Stimulated activated CD8-positive, alpha-beta memory T cell treated with anti-CD3 and anti-CD28 coated beads, Interleukin-2, amount 100 ng/mL, for 1 hour (primary cell): ENCODE measurements at places on chromosomes 11 and 22.

- DNase-seq: no peak
These were observed 69.8 kb upstream of the TNRC6B start for GRCh38 chr22:40107851-40108378.

GRCh38 chr22:46777609-46777970, 15.1 kb downstream of the TBC1D22A start:
- DNase-seq: no peak

DNA sequence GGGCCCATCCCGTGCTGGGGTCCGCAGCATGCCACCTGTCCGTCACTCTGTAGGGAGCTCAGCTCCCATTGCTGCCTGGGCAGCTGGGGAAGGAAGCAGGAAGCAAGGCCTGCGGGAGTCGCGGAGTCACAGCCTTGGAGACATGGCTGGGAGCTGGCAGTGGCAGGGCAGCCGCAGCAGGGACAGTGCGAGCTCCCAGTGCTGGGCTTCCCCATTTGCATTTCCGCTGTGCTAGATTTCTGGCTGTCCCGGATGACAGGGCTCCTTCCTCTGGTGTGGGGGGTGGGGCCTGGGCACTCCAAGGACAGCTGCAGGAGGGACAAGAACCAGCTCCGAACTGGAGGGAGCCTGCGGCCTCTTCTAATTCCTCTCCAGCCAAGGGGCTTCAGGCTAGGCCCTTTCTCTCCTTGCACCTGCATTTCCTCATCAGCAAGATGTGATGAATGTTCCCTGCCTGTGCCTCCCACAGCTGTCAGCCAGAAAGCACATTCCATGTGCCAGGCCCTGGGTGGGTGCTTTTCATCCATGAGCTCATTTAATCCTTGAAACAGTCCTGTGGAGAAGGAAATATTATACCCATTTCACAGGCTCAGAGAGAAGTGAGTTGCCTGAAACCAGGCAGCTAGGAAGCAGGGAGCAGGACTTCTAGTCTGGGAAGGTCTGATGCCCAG, 48.0 kb downstream of the MYO7A start:
- DNase-seq: no peak

- DNase-seq: no peak
These were observed 11.9 kb upstream of the SYTL2 start for GRCh38 chr11:85822814-85823213.

DNA sequence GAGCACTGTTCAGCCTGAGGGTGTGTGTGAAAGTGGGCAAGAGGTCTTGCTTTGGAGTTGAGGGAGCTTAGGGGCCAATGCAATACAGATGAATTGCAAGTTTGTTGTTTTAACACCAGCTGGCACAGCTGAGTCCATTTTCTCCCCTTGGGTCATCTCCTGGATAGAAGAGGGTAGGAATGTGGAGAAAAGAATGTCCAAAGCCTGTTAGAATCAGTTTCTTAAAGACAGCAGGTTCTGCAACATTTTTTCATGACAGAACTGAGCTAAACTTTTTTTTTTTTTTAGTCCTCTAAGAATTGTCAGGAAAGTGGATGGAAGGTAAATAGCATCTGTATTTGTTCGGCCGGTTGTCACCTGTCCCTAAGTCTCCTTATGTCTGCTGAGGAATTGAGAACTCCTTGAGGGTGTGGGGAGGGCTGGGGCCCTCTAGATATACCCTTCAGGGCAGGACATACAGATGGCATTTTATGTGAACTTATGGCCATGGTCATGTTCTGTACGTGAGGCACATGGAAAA, 211.1 kb upstream of the CADM1 start:
- no peak for DNase-seq

- no peak for DNase-seq
These were observed 63.6 kb upstream of the PITPNB start for GRCh38 chr22:27982630-27983180.

- DNase-seq: no peak
These were observed 175.8 kb downstream of the DSCAML1 start for GRCh38 chr11:117621226-117621625.

- DNase-seq: no peak
These were observed 52.1 kb downstream of the SHANK2 start for GRCh38 chr11:71200172-71200716.

GRCh38 chr11:78801161-78801884, 226.7 kb upstream of the NARS2 start:
- DNase-seq: no peak

DNA sequence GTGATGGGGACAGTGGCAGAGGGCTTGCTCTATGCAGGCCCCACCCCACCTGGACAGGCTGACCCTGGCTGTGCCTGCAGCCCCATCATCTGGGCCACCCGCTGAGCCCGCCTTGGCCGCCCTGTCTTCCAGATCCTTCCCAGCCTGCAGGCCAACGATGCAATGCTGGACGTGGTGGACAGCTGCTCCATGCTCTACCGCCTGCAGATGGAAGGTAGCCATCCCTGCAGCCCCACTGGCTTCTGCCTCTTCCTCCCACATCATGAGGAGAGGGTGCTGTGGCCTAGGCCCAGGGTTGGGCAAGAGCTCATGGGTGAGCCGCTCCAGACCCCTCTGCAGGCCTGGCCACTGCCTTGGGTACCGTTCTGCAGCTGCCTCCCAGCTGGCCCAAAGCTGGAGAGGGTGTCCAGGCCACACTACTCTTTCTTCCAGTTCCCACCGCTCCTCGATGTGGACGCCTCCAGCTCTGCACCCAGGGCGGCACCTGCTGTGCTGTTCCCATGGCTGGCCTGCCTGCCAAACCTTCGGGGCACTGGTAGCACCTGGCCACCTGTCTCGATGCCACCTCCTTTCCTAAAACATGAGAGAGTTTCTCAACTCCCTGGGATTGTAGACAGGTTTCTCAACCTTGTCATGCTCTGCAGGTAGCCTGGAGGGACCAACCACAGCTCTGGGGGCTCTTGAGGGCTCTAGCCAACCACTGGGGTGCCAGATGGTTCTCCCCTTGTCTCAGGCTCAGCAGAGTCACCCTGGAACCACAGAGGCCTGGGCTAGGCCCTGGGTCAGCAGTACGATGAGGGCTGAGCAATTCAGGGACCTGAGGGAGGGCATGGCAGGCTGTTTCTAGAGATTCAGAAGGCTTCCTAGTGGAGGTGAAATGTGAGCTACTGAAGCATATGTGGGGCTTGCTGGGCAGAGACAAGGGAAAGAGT, 9.5 kb upstream of the GTSE1 start:
- no peak for DNase-seq

DNA sequence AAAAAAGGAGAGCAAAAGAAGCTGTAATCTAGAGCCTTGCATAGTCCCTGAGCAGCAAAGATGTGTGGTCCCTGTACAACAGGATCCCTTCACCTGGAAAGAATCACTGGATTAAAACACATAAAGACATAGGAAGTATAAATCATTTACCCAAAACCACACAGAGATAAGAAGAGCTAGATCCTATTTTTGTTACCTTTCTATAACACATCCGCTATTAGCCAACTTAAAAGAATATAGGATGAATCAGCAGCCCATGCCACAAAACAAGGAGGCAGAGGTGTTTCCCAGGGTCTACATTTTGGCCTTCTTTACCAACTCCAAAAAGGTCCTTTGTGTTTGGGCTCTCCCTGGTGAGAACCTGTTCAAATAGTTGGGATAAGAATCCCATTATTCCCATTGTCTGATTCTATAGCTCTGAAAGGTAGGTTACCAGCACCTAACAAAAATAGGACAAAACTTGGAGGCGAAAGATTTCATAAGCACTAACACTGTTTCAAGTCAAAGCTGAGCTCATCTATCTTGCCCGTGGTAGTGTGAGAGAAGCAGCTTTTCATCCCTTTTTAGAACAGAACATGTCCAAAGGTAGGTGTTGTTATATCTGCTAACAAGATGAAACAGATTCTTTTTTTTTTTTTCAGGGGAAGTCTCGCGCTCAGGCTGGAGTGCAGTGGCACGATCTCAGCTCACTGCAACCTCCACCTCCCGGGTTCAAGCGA, 26.8 kb downstream of the PAK1 start:
- DNase-seq: no peak

GRCh38 chr22:39646398-39647063, 76.0 kb downstream of the CACNA1I start:
- no peak for DNase-seq

GRCh38 chr11:43243927-43244326, 67.9 kb upstream of the API5 start:
- no peak for DNase-seq

DNA sequence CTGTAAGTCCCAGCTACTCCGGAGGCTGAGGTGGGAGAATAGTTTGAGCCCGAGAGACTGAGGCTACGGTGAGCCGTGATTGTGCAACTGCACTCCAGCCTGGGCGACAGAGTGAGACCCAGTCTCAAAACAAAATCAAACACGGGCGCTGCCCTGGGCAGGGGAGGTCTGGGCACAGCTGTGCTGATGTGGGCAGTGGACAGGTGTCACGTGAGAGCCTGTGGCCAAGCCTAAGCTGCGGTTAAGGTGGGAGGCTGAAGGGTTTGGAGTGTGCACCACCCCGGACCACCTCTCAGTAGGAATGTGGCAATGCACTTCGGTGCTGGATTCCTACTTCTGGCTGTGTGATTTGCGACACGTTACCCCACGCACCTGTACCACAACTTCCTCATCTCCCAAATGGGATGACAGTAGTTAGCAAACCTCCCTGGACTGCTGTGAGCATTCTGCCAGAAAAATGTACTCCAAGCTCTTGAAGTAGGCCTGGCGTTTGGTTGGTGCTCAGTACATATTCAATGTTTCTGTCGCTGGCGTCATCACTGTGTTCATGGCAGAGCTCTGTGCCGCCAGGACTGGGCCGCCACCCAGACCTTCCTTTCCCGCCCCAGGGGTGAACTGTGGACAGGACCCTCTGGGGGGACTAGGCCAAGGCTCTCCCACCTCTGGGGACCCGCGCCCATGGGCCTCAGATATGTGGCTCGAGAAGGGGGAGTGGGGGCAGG, 807 bp upstream of the ZNF74 start:
- no peak for DNase-seq

DNA sequence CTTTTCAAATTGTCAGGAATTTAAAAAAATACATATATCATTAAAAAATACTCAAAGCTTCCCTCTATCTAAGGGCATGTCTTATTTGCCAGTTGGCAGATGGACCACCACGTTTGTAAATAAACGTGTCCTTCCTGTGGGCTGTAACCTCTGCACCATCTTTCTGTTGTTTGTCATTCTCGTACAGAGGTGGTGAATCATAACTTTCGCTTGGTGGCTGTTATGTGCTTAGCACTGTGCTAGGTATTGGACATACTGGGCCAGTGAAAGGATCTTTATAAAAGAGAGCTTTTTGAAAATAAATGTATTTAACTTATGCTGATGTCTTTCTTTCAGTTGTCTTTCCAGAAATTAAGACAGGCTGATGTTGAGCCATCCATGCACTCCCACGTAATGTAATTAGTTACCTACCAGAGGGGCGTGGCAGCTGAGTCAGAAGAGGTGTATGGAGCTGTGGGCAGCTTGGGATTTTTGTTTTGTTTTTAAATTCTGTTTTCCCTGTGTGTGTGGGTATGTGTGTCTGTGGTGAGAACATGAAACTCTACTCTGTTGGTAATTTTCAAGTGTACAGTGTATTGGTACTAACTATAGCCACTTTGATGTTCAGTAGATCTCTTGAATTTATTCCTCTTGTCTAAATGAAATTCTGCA, 62.7 kb downstream of the TECTA start:
- DNase-seq: no peak

DNA sequence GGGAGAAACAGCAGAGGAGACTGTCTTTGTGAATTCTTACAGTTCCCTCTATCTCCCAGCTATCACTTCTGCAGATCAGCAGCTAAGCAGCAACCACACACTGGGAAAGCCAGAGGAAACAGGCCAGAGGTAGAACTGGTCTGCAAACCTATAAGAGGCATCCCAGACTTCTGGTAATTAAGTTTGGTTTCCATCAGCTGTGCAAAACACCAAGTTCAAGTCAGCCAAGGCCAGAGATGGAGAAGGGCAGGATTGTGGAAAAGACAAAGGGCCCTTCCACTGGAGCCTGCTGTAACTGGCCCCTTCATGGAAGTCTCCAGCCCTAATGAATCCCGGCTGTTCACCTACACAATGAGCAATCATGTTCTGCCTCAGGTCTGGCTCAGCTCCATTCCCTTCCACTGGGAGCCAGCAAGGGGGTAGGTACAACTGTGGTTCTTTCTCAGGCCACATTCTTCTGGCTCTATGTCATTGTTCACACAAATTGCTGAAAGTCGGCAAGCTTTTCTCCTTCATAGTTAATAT, 4.6 kb upstream of the PAMR1 start:
- no peak for DNase-seq

DNA sequence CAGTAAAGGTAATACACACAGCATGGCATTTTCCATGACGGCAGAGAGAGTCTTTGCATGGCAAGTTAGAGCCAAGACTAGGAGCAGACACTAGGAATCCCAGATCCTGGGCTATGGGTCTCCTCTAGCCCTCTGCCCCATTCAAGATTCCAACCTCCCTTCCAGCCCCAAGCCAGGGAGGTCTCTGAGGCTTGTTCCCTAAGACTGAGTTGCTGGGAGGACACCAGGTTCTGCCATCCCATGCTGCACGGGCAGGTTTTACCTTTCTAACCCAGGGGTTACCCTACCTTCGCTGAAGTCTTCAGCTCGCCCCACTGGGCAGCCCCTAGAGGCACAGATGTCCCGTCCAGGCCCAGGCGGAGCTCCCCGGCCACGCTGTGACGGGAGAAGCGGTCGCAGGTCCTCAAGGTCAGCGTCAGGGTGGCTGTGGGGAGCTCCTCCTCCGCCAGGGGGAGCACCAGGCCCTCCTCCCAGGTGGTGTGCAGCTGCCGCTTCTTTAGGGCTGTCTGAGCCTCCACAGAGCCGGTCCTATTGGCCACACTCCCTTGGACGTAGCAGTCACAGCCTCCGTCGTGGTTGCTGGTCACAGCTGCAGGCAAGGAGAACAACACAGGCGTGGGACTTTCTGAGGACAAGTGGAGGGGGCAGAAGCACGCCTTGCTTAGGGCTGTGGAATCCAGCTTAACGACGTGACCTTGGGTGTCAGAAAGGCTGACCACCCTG, 33.8 kb downstream of the SYT13 start:
- no peak for DNase-seq

- no peak for DNase-seq
These were observed 31.1 kb downstream of the RPL3 start for GRCh38 chr22:39288135-39288898.

GRCh38 chr11:35010654-35011053, 94.2 kb downstream of the PDHX start:
- no peak for DNase-seq

DNA sequence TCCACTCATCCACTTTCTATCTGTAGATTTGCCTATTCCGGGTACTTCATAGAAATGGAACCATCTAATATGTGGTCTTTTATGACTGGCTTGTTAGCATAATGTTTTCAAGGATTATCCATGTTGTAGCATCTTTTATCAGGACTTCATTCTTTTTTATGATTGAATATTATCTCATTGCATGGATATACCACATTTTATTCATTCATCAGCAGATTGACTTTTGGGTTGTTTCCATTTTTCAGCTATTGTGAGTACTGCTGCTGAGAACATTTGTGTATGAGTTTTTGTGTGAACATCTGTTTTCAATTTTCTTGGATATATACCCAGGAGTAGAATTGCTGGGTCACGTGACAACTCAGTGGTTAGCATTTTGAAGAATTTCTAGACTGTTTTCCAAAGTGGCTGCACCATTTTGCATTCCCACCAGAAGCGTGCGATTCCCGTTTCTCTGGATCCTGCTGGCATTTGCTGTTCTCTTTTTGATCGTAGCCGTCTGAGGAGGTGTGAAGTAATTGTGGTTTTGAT, 8.9 kb downstream of the DERL3 start:
- no peak for DNase-seq
